ENCODE measurements at places on chromosomes 1 and 21. TPM values are rescaled to one million over a fixed set of nuclear protein-coding genes. Genes with fewer than 3 reads are reported as not detected.

DNA sequence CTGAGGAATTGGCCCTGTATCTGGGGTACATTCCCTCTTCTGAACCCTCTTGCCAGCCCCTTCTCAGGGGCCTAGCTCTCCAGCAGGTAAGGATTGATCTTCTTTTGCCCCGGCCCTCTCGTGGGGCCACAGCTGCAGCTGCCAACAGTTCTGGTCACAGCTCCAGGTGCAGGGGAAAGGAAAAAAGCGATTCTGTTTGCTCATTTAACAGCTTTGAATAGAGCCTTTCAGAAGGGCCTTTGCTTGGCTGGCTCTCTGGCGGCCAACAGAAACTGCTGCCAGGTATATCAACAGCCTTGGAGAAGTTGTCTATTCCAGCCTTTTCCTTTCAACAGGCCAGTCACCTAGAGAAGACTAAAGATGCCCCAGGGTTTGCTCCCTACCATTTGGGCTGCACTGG is 16.1 kb upstream of the FMOD start:
- no peak for DNase-seq

- DNase-seq, result no peak
These were observed 72.6 kb downstream of the DDR2 start for GRCh38 chr1:162704673-162705424.

DNA sequence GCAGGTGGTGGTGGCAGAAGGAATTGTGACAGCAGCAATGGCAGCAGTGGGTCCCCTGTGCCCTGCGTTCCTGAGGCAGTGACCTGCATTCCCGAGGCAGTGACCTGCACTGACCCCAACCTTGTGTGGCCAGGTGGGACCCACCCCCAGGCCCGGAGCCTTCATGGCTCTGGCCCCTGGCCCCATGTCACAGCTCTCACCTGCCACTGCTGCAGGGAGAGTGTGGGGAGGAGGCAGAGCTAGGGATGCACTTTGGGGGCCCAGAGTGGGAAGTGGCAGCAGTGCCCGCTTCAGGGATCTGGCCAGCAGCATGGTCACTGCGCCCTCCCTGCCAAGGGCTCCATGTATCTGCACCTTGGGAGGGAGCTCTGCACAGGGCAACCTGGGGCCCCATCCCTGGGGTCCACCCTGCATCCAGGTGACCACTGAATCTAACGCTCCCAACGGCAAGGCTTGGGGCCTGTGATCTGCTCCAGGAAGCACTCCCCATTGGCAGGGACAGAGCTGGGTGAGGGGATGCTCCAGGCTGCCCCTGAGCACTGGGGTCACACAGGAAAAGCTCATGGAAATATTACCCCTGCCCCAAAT is 618.6 kb downstream of the RWDD3 start:
- no peak for DNase-seq

- DNase-seq, result no peak
These were observed 25.2 kb upstream of the DYRK1A start for GRCh38 chr21:37341254-37341960.

GRCh38 chr1:205441716-205442050 is 14.2 kb downstream of the BLACAT1 start:
- no peak for DNase-seq

DNA sequence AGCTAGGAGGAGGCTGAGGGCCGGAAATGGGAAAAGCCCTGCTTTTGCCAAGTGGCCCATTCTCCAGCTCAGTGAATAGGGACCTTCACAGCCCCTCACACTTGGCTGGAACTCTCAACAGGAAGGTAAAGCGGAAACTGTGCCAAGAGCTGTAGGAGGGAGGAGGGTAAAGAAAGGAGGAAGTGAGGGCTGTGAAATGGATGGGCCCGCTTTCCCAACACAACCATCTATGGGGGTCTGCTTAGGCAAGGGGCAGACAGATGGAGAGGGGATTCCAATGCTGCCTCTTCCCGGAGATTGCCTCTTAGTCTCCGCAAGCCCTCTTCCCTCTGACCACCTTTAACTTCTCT is 5.2 kb downstream of the INKA2 start:
- no peak for DNase-seq

- DNase-seq, result peak; percentile 51
These were observed 679 bp downstream of the ABL2 start for GRCh38 chr1:179228783-179229213.

GRCh38 chr1:230113593-230114236 is 46.7 kb downstream of the GALNT2 start:
- peak; percentile 77 for DNase-seq

Gene BOLA1
- 20.2 TPM for total RNA-seq

Gene LAD1
- 22.3 TPM for total RNA-seq

Data from myocyte (in vitro differentiated cells).